ENCODE measurements at places on chromosomes 3 and 15. TPM values are rescaled to one million over a fixed set of nuclear protein-coding genes. Genes with fewer than 3 reads are reported as not detected.

REC114 gene
- total RNA-seq: not detected

PCSK6 gene
- 10.2 TPM for total RNA-seq

TF gene
- 0.57 TPM for total RNA-seq

IFT122 gene
- total RNA-seq: 13.2 TPM

VEPH1 gene
- 0.37 TPM for total RNA-seq

LEKR1 gene
- total RNA-seq: 0.73 TPM

TMCO5A gene
- total RNA-seq: not detected

GPR160 gene
- total RNA-seq: 1.9 TPM

SH3GL3 gene
- total RNA-seq: 0.85 TPM

AAGAB gene
- total RNA-seq: 62.8 TPM

PAQR9 gene
- 2.2 TPM for total RNA-seq

ISLR gene
- total RNA-seq: 0.39 TPM

ARPP21 gene
- total RNA-seq: 0.32 TPM
